ENCODE measurements at places on chromosomes 13 and 19. TPM values are rescaled to one million over a fixed set of nuclear protein-coding genes. Genes with fewer than 3 reads are reported as not detected.

- DNase-seq: peak; percentile 61
Measured at GRCh38 chr19:14375582-14376291, 5.5 kb upstream of the ADGRE5 start.

Gene ANGPTL8
- 1.3 TPM for polyA plus RNA-seq

DNA sequence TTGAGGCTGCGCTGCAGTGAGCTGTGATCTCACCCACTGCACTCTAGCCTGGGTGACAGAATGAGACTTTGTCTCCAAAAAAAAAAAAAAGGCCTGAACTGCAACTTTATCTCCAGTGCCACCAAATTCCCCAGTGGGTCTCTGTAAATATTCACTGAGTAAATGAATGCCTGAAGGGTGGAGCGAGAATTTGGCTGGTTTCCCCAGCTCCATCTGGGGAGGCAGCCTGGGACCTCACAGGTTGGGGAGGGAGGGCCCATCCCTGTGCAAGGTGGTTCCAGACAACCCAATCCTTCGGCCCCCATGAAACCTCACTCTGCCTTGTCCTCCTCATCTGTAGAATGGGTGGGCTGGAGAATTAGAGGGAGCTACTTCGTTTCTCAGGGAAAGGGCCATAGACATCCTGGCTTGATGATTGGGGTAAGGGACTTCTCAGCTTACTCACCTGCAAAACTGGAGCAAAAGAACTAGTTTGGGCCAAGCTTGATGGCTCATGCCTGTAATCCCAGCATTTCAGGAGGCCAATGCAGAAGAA lies 4.2 kb upstream of the PKN1 start:
- no peak for DNase-seq

DNA sequence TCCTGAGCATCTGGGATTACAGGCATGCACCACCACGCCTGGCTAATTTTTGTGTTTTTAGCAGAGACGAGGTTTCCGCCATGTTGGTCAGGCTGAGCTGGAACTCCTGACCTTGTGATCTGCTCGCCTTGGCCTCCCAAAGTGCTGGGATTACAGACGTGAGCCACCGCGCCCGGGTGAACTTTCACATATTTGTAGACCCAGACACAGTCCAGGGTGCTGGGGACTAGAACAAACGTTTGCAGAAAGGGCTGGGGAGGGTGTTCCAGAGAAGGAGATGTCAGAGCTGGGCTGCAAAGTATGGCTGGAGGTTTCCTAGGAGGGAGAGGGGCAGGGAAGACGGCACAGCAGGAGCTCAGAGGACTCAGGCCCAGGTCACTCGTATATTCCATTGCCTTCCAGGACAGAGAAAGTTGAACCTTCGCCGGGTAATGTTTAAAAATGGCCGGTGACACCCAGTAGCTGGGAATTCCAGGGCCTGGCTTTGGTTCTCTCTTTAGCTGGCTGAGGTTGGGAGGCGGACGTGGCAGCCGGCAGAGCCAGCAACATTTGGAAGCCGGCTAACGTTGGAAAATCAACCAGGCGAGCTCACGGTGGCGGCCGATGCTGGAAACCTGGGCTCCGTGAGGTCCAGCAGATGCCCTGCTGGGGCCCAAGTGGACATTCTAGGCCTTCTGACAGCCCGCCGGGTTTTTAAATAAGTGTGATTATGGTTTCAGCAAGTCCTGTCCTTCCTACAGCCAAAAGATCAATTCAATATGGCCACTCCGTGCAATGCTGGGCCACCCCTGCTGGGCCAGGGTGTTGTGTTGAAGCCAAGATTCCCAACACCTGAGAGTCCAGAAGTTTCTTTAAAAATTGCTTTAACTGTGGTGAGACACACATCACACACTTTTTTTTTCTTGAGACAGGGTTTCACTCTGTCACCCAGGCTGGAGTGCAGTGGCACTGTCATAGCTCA lies 41.5 kb downstream of the NFIC start:
- DNase-seq: no peak

DNA sequence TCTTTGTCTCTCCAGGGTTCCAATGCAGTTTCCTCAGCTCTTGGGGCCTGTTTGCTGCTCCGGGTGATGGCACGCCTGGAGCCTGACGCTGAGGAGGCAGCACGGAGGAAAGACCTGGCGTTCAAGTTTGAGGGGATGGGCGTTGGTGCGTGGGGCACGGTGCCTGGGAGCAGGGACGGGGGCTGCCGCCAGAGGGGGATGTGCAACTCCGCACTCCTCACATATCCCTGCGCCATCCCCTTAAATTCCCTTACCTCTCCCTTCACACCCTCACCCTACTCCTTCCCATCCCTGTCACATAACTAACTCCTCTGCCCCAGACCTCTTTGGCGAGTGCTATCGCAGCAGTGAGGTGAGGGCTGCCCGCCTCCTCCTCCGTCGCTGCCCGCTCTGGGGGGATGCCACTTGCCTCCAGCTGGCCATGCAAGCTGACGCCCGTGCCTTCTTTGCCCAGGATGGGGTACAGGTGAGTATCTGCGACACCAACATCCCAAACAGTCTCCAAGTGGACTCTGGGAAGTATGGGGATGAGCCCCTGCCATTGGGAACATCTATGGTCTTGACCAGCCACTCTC lies 31.1 kb downstream of the TRPM4 start:
- no peak for DNase-seq

Gene VSTM1
- not detected for polyA plus RNA-seq

GRCh38 chr13:25981060-25981459 lies 70.8 kb downstream of the SHISA2 start:
- no peak for DNase-seq

Gene FFAR2
- 0.79 TPM for polyA plus RNA-seq

GRCh38 chr19:10398819-10399218 lies 4.5 kb downstream of the CDC37 start:
- DNase-seq: no peak

DNA sequence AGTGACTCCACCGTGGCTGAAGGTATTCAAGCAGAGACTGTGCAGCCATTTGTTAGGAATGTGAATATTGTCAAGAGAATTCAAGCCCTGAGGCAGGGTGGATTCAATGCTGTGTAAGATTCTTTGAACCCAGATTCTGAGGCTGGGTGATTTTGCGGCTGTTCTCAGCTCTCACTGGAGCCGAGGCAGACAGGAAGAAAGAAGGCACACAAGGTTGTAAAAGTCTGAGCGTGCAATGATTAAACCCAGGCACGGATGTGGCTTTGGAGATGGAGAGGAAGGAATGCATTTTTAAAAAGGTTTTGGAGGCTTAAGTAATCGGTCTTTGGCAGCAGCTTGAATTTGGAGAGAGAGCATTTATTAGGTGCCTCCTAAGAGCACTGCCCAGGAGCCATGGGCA lies 187.9 kb downstream of the KATNAL1 start:
- no peak for DNase-seq

Gene SERP2
- 9.7 TPM for polyA plus RNA-seq

Gene SIGLEC5
- polyA plus RNA-seq: 0.54 TPM

Gene ZNF350
- polyA plus RNA-seq: 17.5 TPM

- no peak for DNase-seq
Measured at GRCh38 chr13:85597790-85598500, 201.3 kb downstream of the SLITRK6 start.

- no peak for DNase-seq
Measured at GRCh38 chr19:33868076-33868735, 71.5 kb downstream of the KCTD15 start.

GRCh38 chr13:95182570-95183265 lies 118.5 kb downstream of the ABCC4 start:
- DNase-seq: no peak

GRCh38 chr13:53405616-53406015 lies 377.0 kb downstream of the OLFM4 start:
- no peak for DNase-seq

GRCh38 chr19:2234996-2235380 lies 1.1 kb downstream of the PLEKHJ1 start:
- no peak for DNase-seq

GRCh38 chr13:31096654-31097302 lies 64.9 kb downstream of the HSPH1 start:
- no peak for DNase-seq

- no peak for DNase-seq
Measured at GRCh38 chr13:49649244-49649962, 21.1 kb downstream of the ARL11 start.

Gene TEX29
- 1.2 TPM for polyA plus RNA-seq

DNA sequence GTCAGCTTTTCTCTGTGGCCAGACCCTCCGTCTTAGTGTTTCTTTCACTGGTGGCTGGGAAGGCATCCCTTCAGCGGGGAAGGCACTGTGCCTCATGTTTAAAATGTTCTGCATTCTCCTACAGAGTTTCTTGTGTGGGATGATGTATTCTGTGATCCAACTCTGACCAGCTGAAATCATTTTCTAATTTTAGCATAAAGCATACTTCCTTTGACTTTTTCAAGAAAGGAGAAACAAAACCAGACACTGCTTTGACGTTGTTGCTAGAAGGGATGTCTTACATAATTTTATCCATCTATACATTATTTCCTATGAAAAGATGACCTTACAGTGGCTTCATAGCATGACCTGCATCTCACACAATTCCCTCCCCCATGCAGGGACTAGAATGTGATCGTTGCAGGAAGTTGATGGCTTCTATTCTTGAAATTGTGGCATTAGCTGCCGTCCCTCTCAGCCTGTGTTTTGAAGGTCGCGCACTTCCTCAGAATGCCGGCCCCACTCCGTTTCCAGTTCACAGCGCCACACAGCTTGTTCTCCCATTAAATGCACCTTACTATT lies 38.6 kb upstream of the TEX29 start:
- DNase-seq: no peak

- no peak for DNase-seq
Measured at GRCh38 chr19:9981406-9982260, 28.7 kb downstream of the COL5A3 start.

- no peak for DNase-seq
Measured at GRCh38 chr13:51125495-51126226, 14.6 kb upstream of the C13orf42 start.

Gene SYDE1
- 18.2 TPM for polyA plus RNA-seq

Gene KCTD4
- polyA plus RNA-seq: 0.20 TPM

DNA sequence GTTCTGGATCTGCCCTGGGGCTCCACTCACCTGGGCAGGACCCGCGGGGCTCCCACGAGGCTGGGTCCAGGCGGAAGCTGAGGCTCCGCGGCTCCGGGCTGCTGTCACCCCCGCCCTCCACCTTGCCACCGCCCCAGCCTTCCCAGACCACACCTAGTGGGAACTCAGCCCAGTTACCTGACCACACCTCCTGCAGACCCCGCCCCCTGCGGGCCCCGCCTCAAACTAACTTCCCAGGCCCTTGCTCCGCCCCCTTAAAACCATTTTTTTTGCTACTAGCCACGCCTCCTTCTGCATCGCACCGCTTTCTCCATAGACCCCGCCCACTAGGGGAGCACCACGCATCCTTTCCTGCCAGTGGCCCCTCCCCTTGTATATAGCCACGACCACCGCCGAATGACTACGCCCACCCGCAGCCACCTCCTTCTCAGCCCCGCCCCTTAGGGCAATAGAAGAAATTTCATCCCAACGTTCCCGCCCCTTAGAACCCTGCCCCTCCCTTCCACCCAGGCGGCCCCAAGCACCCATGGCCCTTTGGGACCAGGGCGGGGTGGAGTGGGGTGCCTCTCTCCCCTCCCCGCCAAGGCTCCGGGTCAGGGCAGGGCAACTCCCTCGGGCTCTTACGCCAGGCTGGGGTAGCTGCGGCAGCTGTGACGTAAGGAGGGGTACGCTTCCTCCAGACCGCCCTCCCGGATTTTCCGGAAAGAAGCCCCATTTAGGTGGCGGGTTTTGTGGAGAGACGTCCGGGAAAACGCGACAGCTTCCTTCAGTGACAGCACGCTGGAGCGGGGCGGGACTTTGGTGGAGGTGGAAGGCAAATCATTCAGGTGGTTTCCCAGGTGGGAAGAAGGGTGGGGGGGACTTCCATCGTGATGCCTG lies at the start of gene SH2D3A:
Gene SH2D3A (minus strand): TSS at position 79 of the 879 bp plus-strand sequence. CDS start 3,687 bp downstream, outside the sequence.
- DNase-seq: no peak

Gene CYP2S1
- polyA plus RNA-seq: 3.7 TPM
